ENCODE measurements at places on chromosomes 11 and 22.

- DNase-seq = no peak
These were observed 3.1 kb upstream of the TMA7B start for GRCh38 chr22:39956932-39957664.

GRCh38 chr11:28699701-28700100 is 591.5 kb downstream of the METTL15 start:
- DNase-seq = no peak

- DNase-seq = no peak
These were observed 802.7 kb downstream of the METTL15 start for GRCh38 chr11:28910926-28911325.

- no peak for DNase-seq
These were observed 97.9 kb upstream of the RTL6 start for GRCh38 chr22:44595841-44596341.

- DNase-seq = peak; percentile 95
These were observed 2.0 kb downstream of the CLCF1 start for GRCh38 chr11:67371189-67371910.

GRCh38 chr22:41444360-41445128 is 2.1 kb downstream of the TOB2 start:
- DNase-seq = peak; percentile 98

DNA sequence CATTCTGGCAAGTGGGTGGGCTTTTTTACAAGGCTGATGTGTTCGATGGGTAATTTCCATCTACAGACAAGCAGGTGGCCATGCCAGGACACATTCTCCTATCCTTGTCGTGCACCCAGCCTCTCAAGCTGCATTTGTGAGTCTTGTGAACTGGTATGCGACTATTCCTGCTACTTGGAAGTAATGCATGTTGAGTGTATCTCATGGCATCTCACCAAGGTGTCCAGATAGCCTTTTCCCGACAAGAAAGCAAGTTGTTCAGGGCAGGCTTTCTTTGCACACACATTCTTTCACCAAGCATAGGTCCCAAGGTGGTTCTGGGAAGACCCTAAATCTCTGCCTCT is 18.8 kb upstream of the SYT13 start:
- no peak for DNase-seq

DNA sequence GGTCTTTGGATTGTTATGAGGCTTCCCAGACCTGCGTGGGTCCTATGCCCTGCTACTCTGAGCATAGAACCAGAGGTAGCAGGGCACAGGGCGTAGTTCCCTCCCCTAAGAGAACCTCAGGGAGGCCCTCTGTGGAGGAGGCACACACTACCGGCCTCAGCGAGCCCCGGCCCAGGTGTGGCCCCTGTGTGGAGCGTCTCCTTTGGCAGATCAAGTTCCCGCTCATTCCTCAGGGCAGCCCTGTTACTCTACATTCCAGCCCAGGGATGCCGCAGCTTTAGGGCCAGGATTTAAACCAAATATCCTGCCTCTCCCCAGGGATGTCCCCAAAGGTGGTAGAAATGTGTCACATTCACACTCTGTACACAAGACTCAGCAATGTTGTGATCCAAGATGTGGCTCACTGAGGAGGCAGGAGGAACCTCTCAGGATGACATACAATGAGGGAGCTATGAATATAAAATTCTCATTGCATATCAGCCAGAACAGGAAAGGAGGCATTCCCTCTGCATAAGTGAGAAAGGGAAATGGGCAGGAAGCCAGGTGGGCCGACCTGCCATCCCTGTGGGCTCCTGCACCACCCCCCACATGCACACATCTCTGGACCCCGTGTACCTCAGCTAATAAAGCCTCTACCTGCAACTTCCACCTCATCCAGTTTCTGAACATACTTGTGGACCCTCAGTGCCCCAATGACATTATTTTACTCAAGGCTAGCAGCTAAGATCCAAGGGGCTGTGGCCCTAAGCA is 131.9 kb upstream of the TEAD1 start:
- DNase-seq = no peak

DNA sequence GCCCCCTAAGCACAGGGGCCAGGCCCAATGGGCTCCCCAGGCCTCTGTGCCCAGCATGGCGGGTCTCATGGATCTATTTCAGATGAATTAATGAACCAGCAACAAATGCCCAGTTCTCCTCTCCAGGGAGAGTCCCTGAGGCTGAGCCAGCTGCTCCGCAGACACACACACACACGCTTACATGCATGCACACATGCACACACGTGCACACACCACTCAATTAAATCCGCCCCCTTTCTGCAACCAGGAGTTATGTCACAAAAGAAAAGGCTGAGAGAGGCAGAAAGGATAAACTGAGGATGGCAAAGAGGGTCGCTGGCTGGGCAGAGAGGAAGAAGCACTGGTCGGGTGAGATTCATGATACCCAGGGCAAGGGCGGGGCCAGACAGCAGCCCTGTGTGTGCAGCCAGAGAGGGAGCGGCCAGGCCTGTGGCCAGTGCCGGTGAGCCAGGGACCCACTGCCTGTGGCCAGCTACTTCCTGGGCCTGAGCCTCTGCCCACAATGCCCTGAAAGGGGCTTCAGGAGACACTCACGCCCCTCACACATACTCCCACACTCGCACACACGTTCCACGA is 19.8 kb downstream of the IL2RB start:
- peak; percentile 43 for DNase-seq

GRCh38 chr11:44505581-44506054 is 59.8 kb upstream of the CD82 start:
- no peak for DNase-seq

DNA sequence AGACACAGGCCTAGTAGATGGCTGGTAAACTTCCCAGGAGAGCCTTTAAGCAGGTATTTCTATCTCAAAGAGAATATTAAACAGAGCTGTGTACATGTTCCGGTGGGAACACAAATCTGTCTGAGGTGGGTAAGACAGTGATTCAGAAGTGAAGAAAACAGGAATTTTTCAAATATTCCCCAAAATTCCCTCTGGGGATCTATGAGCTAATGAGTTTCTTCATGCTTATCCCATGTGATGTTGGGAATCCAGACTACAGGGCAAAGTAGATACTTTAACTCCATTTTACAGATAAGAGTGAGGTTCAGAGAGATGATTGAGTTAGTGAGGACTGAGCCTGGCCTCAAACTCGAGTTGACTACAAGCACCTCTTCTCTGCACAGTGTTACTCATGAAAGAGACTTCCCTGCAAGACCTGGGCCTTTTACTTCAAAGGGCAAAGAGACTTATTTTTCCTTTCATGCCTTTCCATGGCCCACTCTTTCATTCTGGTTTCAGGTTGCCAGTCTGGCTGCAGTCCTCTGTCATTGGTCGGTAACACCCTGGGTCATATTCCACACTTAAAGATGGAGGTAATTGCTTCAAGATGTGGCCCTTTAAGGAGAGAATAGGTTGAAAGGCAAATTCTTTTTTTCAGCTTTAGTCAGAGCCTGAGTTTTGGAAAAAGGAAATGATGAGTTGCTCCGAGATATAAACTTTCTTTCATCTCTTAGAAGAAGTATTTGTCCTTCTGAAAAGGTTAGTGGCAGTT is 70.1 kb downstream of the CYB5R2 start:
- DNase-seq = peak; percentile 68

DNA sequence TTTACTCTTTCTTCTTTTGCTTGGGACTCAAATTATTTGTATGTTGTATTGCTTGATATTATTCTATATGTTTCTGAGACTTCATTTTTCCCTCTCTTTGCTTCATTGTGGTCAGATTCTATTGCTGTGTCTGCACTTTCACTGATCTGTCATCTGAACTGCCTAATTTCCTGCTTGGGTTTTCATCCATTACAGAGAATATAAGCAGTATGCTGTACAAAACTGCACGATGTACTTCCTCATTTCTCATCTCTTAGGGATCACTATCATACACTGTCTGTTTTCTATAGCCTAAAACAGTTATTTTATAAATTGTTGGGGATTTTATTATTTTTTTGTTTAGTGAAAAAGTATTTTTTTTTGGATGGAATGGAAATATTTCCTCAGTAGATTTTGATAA is 736.7 kb upstream of the ANO5 start:
- DNase-seq = no peak

GRCh38 chr22:42388130-42388797 is 43.9 kb downstream of the NFAM1 start:
- DNase-seq = no peak

DNA sequence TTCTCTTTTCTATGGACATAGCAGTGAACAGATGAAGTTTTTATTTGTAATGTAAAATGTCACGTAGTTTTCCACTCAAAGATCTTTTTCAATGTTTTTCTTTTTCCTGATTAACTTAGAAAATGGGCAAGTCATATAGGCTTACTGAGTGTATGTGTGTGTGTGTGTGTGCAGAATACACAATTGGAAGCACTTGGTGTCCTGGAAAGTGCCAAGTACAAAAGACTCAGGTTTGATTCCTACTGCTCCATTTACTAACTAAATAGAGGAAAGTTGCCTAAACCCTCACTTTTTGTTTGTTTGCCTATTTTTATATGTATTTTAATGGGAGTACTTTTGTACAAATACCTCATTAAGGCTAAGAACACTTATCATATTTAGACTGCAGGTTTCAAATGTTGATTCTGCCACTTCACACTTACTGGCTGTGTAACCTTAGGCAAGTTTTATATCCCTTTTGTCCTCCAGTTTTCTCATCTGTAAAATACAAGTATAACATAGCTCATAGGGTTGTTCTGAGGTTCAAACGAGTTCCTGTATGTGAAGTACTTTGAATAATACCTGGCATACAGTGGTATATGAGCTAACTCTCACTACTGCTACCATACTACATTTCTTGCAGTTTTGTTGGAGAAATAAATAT is 90.1 kb downstream of the TYR start:
- no peak for DNase-seq

- DNase-seq = no peak
These were observed 38.8 kb downstream of the MARK2 start for GRCh38 chr11:63877658-63878241.

- no peak for DNase-seq
These were observed 25.5 kb downstream of the UVRAG start for GRCh38 chr11:75840522-75840921.

- DNase-seq = peak; percentile 83
These were observed 48.7 kb downstream of the TSPAN18 start for GRCh38 chr11:44775366-44775984.

- no peak for DNase-seq
These were observed 29.9 kb downstream of the RBFOX2 start for GRCh38 chr22:35998748-35999147.

DNA sequence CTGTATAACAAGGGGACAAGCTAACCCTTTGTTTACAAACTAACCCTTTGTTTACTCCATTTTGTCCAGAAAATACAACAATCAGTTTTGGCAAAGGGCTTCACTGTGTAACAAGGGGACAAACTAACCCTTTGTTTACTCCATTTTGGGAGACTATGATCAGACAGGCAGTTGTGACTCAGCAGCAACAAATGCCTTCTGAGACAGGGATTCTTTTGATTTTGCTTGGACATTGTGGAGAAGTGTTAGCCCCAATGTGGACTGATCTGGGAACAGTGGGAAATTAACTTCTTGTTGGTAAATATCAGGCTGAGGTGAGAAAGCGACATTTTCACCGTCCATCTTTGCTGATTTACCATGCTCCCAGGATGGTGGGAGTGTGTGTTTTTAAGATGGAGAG is 983 bp downstream of the EHF start:
- DNase-seq = no peak

- no peak for DNase-seq
These were observed 305.0 kb downstream of the BUD13 start for GRCh38 chr11:116467823-116468222.

GRCh38 chr11:129720156-129720555 is 95.5 kb upstream of the TMEM45B start:
- DNase-seq = no peak

DNA sequence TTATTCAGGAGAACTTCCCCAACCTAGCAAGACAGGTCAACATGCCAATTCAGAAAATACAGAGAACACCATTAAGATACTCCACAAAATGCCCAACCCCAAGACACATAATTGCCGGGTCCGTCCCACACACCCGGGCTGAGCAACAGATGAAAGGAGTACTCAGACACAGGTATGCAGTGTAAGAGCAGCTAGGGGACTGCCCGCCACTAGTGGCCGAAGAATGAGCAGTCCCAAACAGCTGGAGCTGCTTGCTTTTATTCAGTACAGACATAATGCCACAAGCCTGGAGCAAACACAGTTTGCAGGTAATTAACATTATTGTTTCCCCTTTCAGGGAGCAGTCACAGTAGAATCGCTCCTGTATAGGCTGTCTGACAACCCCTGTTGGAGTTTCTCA is 364.6 kb downstream of the LUZP2 start:
- no peak for DNase-seq

DNA sequence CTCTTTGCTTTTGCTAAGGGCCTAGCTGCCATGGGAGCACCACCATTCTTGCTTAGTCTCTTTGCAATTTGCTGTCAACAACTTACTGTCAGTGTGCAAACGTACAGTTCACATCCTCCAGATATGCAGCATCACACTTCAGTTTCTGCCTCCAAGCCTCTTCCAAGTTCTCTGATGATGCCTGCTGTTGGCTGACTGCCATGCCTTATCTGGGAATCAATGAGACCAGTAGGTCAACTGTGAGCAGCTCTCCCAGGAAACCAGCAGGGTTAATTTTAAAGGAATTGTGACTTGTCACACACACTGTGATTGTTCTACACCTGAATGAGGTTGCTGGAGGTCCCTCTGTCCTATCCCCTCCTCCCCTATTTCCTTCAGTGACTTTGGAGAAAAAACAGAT is 56.0 kb downstream of the COPB1 start:
- DNase-seq = peak; percentile 11

DNA sequence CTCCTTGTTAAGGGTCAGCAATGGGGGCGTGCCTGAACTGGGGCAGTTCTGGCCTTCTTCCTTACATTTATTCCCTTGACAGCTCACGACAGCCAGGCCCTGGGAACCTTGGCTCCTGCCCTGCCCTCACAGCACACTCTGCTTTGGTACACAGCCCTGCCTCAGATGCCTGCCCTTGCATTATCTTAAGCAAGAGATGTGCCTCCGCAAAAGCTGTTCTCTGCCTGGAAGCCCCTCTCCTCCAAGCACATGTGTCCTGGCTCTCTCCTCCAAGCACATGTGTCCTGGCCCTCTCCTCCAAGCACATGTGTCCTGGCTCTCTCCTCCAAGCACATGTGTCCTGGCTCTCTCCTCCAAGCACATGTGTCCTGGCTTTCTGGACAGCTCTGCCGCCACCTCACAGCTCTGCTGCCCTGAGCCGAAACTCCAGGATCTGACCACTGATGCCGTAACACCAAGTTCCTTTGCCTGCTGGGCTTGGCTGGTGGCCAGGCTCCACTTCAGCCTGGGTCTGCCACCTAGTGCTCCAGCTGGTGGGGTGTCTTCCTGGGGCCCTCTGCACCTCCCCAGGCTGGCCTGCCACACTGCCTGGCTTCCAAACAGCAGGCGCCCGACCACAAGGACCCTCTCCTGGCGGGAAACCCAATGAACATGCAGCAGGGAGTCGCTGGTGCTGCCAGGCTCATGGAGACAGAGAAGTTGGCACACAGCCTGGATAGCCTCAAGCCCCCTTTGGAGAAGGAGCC is 53.0 kb downstream of the SCUBE1 start:
- no peak for DNase-seq
